ENCODE measurements at places on chromosomes 3 and 15.

DNA sequence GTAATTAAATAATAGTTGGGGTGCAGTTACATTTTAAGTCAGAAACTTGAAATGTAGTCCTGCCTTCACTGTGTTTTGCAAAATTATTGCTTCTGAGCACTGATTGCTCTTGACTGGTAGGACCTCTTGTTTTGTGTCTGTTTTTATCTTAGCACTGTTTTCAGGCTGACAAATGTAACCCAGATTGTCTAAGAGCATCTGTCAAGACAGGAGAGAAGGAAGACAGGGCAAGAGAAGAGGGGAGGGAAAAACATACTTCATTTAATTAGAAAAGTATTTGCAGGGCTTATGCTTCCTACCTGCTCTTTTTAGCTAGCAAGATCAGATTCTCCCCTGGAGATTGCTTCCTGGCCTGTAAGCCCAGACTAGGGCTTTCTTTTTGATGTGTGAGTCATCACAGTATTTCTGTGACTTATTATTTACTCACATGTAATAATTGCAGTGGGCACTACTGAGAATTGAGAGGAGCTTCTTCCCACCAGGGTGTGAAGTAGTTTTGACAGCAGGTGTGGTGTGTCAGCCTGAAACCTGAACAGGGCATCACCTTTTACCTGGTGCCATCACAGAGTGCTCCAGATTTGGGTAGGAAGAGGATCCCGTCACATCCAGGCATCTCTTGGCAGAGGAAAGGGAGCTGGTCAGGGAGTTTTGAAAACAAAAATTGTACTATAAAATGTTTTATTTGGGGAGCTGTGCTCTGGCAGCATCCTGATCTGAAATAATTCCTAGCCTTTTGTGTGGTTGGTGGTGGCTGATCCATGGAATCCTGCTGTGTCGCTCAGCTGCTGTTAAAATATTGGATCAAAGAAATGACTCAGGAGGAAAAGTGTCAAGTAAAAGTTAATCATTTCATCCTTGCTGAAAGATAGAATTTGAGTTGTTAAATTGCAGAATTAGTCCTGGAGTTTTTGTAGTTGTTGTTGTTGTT is 98.2 kb downstream of the TMEM108 start:
- peak; percentile 54 for DNase-seq

- DNase-seq: no peak
Measured at GRCh38 chr3:149964291-149964690, 6.4 kb downstream of the PFN2 start.

GRCh38 chr3:40055956-40056355 is 246.5 kb downstream of the MYRIP start:
- DNase-seq: no peak

GRCh38 chr15:42151736-42152135 is 4.7 kb downstream of the PLA2G4F start:
- no peak for DNase-seq

DNA sequence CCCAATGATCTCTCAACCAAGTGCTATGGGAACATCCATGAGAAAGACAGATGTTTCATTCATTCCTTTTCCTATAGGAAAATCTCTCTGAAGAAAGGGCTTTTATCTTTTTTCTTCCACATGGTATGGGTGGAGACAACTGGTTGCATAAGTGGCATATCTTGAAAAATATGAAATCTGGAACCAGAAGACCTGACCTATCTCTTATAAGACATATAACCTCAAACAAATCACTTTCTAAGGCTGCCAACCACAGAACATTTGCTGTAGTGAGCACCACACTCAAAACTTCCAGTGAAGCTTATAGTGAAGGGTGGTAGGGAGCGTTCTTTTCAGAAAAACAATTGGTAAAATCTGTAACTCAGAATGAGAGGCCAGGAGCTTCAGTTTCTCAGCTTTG is 58.5 kb downstream of the SHQ1 start:
- no peak for DNase-seq

DNA sequence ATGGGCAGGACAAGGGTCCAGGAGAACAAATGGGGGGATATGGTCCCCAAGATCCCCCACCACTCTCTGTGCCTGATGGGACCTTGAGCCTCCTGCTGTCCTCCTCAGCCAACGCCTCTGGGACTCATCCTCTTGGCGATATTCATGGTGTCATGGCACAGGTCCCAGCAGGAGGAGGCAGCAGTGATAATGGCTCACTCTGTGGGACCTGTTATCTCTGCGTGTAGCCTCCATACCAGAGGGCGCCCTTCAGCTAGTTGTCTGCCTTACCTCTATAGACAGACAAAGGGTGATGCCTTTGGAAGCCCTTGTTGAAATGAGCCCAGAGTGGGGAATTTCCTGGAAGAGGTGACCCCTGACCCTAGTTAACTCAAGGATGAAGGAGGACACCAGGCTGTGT is 7.4 kb downstream of the ZBTB47 start:
- no peak for DNase-seq

DNA sequence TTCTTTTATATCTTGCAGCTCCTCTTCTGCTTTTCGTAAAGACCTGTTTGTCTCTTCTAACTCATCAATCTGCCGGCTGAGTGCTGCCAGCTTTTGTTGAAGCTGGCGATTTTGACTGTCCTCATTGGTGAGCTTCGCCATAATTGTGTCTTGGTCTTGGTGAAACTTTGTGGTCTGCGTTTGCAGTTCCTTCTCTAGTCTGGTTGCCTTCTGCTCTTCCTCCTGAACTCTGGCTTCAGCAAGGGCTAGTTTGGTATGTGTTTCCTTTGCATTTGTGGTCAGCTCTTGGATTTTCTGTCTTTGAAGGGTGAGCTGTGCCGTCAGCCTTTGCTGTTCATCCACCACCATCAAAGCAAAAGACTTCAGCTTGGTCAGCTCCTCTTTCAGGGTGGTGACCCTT is 32.9 kb downstream of the CMSS1 start:
- DNase-seq: no peak

GRCh38 chr3:123388811-123389627 is 59.9 kb downstream of the ADCY5 start:
- DNase-seq: no peak

DNA sequence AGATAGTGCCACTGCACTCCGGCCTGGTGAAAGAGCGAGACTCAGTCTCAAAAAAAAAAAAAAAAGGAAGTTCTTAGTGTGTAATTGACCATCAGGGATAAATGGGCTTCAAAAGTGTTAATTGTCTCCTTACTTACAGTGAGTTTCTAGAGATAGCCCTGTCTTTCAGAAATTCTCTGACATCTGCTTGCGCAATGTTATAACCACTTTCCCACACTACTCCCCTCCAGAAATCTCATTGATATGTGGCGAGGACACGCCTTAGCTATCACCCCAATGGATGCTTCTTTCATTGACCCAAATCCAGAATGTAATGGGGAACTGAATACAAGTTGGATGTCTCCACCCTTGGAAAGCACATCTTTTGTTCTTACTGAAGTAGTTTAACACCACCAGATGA is 70.9 kb downstream of the GMPS start:
- DNase-seq: no peak

- no peak for DNase-seq
Measured at GRCh38 chr15:50979041-50979440, 70.6 kb downstream of the AP4E1 start.

DNA sequence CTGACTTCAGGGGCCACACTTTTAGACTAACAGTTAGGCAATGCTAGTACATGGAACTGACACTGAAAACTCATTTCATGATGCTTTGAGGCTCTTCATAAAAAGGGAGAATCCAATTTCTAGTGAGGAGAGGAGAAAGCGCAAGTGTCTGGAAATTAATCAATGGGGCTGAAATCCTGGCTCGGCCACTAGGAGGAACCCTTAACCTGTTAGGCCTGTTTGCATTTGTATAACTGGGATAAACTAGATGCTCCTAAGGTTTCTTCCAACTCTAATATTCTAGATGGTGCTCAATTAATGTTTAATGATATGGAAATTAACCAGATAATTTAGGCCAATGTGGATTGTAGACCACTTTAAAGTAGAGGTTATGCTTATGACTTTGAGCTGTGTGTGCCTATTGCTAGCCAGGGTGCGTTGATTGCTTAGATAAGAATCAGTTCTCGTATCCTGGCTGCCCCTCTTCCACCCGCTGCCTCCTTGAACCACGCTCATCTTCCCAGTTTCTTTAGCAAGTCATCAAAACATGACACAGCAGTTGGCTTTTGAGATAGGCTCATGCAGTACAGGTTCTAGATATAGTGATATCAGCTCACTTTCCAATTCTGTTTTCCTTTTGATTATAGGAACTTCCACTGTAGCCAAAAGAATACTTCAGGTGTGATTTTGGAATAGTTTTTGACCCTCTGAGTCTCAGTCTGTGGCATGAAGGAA is 16.8 kb upstream of the CRBN start:
- peak; percentile 45 for DNase-seq

- no peak for DNase-seq
Measured at GRCh38 chr3:89740881-89741177, 633.4 kb downstream of the EPHA3 start.

- DNase-seq: no peak
Measured at GRCh38 chr3:12195231-12195630, 36.5 kb upstream of the TIMP4 start.

GRCh38 chr3:67011414-67012131 is 13.5 kb downstream of the KBTBD8 start:
- DNase-seq: no peak

DNA sequence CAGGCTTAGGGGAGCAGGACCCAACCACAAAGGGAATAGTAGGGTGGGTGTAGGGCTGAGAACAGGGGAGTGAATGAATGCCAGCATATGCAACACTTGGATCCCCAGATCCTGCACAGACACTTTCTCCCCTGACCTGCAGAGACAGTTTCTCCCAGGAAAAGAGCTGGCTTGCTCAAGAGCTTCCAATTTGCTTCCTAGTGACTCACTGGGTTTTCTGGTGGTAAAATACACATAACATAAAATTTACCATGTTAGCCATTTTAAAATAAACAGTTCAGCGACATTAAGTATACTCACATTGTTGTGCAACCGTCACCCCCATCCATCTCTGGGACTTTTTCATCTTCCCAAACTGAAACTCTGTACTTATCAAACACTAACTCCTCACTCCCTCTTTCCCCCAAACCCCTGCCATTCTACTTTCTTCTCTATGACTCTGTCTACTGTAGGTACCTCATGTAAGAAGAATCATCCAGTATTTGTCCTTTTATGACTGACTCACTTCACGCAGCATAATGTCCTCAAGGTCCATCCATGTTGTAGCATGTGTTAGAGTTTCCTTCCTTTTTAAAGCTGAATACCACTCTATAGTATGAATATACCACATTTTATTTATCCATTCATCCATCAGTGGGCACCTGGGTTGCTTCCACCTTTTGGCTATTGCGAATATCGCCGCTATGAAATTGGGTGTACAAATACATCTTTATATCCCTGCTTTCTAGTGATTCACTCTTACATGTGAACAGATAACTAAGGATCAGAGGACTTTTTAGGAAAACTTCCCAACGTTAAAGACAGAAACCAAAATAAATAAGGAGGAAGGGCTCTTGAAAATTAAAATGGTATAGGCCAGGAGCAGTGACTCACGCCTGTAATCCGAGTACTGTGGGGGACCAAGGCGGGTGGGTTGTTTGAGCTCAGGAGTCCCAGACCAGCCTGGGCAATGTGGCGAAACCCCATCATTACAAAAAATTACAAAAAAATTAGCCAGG is 95.6 kb upstream of the TJP1 start:
- no peak for DNase-seq

- no peak for DNase-seq
Measured at GRCh38 chr15:28991236-28992171, 105.7 kb downstream of the APBA2 start.

- DNase-seq: no peak
Measured at GRCh38 chr3:74491874-74492273, 122.6 kb downstream of the CNTN3 start.

DNA sequence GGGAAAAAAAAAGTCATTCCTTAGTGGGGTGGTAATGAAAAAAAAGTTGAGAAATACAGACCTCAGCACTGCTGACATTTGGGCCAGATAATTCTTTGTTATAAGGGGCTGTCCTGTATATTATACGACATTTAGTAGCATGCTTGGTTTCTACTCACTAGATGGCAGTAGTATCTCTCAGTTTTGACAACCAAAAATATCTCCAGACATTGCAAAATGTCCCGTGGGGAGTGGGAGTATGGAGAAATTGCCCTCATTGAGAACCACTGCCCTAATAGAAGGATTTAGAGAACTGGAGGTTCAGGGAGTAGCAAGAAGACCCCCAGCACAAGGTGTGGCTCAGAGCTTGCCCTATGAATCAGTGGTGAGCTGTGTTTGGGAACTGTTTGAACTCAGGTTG is 28.6 kb upstream of the TEX264 start:
- no peak for DNase-seq

DNA sequence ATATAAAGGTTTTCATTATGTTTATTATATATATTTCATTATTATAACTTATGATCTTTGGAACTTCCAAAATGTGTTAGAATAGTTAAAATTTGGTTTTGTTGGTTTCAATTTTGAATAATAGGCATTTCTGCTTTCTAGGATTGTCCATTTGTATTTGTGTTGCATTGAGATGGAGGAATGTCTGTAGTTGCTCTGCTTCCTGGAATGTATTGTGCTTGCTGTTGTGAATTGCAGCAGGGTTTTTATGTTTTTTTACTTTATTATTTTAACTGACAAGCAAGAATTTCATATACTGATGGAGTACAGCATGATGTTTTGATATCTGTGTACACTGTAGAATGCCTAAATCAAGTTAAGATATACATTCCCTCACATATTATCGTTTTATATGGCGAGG is 247.4 kb downstream of the XXYLT1 start:
- DNase-seq: no peak

GRCh38 chr3:39149498-39150147 is 3.8 kb downstream of the CSRNP1 start:
- no peak for DNase-seq

- DNase-seq: no peak
Measured at GRCh38 chr3:31661286-31661685, 128.6 kb downstream of the STT3B start.

- no peak for DNase-seq
Measured at GRCh38 chr3:172065527-172065926, 26.1 kb downstream of the FNDC3B start.

DNA sequence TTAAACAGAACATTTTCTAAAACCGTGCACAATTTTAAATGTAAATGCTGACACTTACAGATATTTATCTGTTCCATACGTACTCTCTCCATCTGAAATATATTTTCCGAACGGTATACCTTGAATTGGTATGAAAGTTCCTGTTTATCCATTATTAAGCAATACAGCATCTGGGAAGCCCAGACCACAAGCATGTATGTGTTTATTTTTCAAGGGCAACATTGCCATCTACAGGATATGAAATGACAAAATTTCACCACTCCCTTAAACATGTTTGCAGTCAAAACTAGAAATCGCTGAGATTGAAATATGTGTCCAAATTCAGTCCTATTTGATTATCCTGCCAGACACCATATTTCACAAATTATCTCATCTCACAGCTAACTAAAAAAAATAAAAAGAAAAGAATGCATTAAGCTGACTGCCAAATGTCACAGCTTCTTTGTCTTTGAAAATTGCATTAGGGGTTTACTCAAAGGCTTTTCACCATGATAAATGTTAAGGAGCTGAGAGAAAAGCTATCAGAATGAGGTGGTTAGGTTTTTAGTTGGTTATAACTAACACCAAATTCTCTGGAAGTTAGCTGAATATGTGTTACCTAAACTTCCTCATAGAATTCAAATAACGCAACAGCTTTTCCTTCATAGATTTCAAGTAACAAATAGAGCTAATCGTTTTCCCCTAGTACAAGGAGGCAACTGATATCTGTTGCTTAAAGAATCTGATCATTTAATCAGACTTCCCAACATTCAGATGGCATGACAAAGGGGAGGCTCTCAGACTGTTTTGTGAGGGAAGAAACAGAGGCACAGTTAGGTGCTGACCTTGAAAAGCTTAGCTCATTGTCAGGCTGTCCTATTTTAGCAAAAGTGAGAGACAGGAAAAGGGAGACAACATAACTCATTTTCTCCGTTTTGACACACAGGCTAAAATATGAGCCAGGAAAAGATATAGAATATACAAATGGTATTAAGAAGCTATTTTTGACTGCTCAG is 533.1 kb downstream of the TBL1XR1 start:
- peak; percentile 64 for DNase-seq

Measured in RKO (cell line).